ENCODE measurements at places on chromosomes 13 and 19. TPM values are rescaled to one million over a fixed set of nuclear protein-coding genes. Genes with fewer than 3 reads are reported as not detected.

ZNF20 gene
- 2.1 TPM for total RNA-seq

COL4A2 gene
- total RNA-seq, result 806 TPM

MTRF1 gene
- total RNA-seq, result 6.6 TPM

DCUN1D2 gene
- 6.7 TPM for total RNA-seq

ZAR1L gene
- not detected for total RNA-seq

CGB5 gene
- total RNA-seq, result not detected

LGALS4 gene
- not detected for total RNA-seq

SLC7A10 gene
- total RNA-seq, result not detected

LILRB1 gene
- not detected for total RNA-seq

NAA16 gene
- total RNA-seq, result 4.7 TPM

FPR2 gene
- total RNA-seq, result not detected

KIR2DL1 gene
- total RNA-seq, result not detected

GAMT gene
- total RNA-seq, result 15.4 TPM

LINGO3 gene
- total RNA-seq, result not detected

OR7D2 gene
- 0.10 TPM for total RNA-seq

TBCB gene
- total RNA-seq, result 320 TPM

ZNF497 gene
- 0.59 TPM for total RNA-seq

FOXA3 gene
- not detected for total RNA-seq

CD209 gene
- total RNA-seq, result not detected

ATP5F1D gene
- 53.4 TPM for total RNA-seq

STOML3 gene
- total RNA-seq, result not detected

LYL1 gene
- total RNA-seq, result 131 TPM

HCST gene
- not detected for total RNA-seq

CAPN12 gene
- total RNA-seq, result not detected

CPB2 gene
- not detected for total RNA-seq

ZNF844 gene
- 2.7 TPM for total RNA-seq

MCF2L gene
- total RNA-seq, result 3.3 TPM
